ENCODE measurements at places on chromosomes 7 and 10.

DNA sequence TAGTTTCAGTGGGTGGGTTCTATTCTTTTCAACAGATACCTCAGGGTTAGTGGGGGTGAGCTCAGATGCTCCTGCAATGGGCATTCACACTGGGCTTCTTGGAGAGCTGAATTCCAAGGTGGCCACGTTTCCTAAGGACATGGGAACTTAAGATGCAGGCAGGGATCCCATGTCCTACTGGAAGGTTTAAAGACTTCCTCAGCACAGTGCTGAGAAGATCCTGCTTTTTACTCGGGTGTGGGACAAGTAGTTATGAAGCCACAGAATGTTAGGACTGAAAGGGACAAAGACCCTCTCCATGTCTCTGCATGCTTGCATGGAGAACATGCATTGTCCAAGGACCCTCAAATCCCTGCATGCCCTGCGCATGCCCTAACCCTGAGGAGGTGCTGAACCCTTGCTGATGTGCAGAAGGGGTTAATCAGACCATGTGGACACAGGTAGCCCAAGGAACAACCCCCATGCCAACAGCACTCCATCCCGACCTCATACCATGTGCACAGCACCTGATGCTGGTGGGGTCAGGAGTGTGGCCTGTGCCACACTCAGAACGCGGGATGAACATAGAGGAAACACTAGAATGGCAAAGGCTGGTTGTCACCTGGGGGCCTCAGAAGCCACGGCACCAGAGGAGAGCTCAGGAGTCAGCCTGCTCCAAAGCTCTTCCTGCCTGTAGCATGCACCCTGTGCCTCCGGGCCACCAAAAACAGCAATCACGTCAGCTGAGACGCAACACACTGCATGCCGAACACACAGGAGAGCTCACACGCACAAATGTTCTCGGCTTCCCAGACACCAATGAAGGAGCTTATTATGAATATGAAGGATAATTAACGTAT, 15.2 kb downstream of the IL2RA start:
- DNase-seq, result no peak

DNA sequence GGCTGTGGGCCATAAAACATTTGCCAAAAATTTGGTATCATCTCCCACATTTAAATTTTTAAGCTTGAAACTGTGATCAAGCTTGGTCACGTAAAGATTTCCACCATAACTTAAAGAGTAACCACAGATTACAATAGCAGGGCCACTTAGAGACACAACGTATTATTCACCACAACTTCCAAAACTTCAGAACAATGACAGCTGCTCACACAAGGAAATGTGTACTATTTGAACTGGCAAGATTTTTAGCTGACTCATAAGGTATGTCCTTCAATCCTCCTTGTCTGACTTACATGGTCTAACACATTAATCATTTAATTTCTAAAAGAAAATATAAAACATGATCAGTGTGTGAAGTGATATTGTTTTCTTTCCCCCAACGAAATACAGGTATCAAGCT, 234.5 kb downstream of the PARD3 start:
- DNase-seq, result no peak

GRCh38 chr10:50470798-50471582, 152.8 kb downstream of the SGMS1 start:
- no peak for DNase-seq

DNA sequence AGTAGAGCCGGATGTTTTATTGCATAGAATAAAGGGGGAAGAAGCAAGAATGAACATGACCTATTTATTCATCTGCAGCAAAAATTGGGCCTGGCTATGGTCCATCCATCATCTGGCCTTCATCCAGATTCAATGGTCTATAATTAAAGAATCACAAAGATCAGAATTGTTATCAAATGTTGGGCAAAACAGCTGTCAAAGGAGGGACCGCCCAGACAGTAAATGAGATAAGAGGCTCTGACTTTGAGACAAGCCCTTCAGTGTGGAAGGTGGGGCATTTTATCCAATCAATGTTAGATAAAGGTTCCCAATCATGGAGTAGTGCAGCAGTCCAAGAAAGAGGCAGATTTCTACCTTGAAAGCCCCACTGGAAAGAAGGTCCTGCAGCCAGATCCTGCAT, 153.5 kb downstream of the PARD3 start:
- DNase-seq, result no peak

- no peak for DNase-seq
These were observed 577.8 kb downstream of the ARL4A start for GRCh38 chr7:13265271-13265670.

- DNase-seq, result no peak
These were observed 13.9 kb upstream of the AHCYL2 start for GRCh38 chr7:129210989-129211312.

GRCh38 chr7:125877246-125877645, 947.6 kb upstream of the POT1 start:
- DNase-seq, result no peak

GRCh38 chr10:12852687-12853086, 148.8 kb downstream of the CCDC3 start:
- no peak for DNase-seq

DNA sequence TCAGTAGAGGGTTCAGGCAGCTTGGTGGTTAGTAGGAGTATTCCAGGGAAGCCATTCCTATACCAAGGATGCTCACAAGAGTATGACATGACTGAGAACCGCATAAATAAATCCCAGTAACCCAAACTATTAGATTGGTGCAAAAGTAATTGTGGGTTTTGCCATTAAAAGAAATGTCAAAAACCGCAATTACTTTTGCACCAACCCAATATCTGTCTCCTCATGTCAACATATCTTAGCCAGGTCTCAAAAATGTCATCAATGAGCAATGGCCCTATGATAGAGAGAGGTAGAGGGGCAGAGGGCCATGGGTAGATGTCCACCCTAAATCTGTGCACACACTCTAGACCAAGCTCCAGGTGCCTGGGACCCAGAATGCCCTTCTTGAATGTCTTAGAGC, 23.6 kb downstream of the NEUROD6 start:
- DNase-seq, result no peak

- DNase-seq, result no peak
These were observed 73.4 kb downstream of the OR13A1 start for GRCh38 chr10:45241865-45242520.

GRCh38 chr10:94279835-94280709, 82.7 kb downstream of the NOC3L start:
- DNase-seq, result peak; percentile 70

DNA sequence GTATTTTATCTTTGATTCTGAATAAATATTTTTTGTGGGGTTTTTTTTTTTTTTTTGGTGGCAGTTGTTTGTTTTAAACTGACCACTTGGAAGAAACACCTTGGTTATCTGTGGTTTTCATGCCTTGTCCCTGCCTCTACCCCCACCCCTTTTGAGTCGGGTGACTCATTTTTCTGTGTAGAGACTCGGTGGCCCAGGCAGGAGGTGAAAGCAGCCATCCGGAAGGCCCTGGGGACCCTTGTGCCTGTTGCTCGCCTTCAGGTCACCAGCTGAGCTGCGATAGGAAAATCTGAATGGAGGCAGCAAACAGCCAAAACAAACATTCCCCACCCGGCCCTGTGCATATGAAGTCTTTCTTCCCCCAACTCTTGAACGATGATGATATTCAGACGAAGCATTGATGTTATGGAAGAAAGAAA, 22.8 kb downstream of the CYP17A1 start:
- DNase-seq, result peak; percentile 78

DNA sequence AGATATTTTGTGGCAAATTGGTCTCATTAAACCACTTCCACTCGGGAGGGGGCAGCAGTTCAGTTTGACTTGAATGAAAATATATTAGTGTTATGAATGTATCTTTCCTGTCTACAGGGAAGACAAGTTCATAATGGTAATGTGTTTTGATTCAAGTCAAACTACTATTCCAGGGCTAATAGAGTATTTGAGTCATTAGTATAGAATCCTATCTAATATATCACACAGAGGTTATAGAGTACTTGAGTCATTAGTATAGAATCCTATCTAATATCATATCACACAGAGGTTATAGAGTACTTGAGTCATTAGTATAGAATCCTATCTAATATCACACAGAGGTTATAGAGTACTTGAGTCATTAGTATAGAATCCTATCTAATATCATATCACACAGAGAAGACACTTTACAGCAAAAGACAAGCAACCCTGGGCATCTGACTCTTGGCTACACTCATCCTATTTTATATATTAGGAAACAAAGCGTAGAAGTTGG, 199.7 kb upstream of the MAGI2 start:
- no peak for DNase-seq

DNA sequence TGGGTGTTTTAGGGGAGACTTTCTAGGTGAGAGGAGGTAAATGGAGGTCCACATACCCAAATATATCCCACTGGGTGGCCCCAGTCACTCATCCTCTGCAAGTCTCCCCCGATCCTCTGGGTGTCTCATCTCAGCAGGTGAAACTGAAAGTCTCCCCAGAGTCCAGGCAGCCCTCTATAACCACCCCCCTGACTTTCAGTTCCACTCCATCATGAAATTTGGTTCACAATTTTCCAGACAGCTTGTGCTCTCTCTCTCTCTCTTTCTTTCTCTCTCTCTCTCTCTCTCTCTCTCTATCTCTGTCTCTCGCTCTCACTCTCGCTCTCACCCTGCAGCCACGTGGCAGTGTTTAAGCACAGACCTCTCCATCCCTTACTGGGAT, 56.7 kb upstream of the ELN start:
- DNase-seq, result no peak

DNA sequence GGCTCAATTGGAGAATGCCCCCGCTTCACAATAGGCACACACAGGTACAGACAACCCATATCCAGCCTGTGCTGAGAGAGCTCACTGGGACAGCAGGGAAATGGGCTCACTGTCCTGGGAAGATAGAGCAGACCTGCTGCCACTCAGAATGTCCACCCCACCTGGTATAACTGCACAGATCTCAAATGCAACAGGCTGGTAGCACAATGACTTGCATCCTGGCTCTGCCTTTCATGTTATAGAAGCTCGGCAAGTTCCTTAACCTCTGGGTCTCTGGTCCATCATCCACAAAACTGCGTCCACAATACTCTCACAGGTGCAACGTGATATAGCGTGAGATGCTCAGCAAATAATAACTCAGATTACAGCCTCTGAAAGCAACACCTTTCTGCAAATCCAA, 295.4 kb downstream of the GRID1 start:
- DNase-seq, result no peak

DNA sequence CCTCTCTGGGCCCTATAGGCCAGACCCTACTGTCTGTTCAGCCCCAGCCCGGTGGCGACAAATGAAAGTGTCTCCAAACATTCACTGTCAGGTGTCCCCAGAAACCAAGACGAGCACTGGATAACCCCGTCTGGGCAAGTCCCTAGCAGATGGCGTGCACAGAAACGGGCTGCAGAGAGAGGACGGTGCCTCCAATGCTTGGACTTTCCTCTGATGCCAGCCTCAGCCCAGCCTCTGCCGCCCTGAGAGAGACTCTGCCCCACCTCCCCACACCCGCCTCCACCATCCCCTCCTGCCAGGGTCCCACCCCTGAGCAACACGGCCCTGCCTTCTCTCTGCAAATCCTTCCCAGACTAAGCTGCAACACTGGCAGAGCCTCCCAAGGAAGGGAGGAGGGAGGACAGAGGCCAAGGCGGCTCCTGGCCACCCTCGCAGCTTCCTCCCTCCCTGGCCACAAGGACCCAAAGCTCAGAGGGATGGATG, 7.4 kb upstream of the LFNG start:
- DNase-seq, result no peak

- DNase-seq, result peak; percentile 64
These were observed 25.5 kb downstream of the SKIDA1 start for GRCh38 chr10:21499701-21500577.

DNA sequence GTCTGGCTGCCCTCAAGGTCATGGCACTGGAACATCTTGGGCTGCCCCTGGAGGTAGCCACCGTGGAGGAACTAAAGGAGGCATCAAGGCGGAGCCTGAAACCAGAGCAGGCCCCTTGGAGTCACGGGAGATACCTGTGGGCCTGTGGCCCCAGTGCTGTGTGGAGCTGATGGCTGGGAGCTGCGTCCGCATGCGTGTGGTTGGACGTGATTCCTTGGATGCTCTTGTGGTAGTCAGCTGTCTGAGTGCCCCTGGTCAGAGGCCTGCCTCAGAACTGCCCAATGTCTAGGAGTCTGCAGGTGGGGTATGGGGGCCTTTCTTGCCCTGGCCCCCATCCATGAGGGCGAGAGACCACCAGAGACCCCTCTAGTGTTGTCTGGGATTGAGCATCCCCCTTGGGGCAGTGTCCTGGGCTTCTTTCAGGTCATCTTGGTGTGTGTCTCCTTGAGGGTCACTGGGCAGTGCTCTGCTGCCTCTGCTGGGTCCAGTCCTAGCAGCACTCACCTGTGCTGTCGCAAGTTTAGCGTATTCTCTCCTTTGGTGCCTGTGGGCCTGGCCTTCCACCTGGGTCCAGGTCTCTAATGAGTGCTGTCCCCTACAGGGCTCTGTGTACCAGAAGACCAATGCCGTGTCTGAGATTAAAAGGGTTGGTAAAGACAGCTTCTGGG, 8.1 kb downstream of the PGAM2 start:
- peak; percentile 34 for DNase-seq

DNA sequence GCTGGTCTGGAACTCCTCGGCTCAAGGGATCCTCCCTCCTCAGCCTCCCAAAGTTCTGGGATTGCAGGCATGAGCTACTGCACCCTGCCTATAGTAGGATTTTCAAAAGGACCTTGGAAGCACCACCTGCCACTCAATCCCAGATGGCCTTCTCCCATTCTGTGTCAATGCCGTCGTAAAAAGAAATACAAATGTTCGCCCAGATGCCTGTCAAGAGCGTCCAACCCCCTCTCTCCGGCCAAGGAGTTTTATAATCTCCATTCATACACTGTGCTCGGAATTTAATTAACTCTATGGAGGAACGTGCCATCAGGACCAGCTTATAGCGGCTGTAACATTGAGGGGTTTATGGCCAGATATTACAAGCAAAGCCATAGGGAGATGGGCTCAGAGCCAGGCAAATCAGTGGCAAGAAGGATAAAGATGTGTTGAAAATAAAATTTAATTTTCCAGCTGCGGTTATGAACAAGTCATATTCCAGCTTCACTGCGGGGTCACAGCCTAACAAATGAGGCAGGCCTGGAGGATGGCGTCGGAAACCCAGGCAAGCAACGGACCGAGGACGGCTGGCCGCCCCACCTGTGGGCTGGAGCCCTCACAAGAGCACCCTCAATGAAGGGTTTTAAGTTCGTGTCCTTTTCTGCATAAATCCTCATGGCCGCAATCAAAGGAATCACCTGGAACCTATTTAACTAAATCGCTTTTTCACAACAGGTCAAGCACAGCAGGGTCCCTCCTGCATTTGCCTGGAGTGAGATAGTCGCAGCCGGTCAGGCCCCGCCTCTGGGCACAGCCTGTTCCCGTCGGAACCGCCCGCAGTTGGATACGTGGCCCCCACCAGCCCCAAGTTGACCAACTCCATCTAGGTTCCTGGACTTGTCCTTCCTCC, 374.5 kb upstream of the FOXK1 start:
- DNase-seq, result no peak

DNA sequence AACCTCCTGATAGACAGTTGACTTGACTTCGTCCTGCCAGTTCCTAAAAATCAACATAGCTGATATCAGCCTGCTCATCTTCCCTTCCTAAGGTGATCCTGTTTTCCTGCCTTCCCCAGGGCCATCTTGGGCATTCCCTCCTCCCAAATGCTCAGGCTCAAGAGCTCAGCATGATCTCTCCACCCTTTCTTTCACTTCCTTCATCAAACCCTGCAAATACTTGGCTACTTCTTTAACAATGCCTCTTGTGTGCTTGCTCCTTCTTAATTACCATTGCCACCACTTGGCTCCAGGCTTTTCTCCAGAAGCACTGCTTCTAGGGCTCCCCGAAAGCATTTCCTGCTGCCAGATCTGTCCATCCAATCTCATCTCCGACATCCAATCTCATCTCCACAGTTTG, 7.3 kb downstream of the FSCN3 start:
- DNase-seq, result no peak

All from sciatic nerve (tissue), 2 donors.